NCI-H1417 treated with DMSO at 0.1 percent for 48 hours (cell line): ENCODE measurements at places on chromosomes 7 and 10.

DNA sequence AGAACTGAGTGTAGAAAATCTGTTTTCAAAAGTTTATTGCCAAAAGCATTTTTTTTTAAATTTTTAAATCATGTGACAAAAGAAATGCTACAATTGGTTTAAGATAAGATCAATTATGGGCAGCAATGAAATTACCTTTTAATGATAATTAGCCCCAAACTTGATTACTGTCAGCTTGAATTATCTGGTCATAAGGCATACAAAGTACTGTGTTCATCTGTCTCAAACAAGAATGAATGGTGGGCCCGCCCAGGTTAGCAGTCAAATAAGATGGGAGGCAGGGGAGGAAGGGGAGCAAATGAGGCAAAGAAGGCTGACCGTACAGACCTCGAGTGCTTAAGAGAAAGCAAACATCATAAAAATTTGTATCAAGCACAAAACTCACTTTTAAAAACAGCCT is 68.1 kb downstream of the JAZF1 start:
- no peak for DNase-seq

- DNase-seq = no peak
Observed at GRCh38 chr10:27643301-27643700, 102.3 kb downstream of the MKX start.

DNA sequence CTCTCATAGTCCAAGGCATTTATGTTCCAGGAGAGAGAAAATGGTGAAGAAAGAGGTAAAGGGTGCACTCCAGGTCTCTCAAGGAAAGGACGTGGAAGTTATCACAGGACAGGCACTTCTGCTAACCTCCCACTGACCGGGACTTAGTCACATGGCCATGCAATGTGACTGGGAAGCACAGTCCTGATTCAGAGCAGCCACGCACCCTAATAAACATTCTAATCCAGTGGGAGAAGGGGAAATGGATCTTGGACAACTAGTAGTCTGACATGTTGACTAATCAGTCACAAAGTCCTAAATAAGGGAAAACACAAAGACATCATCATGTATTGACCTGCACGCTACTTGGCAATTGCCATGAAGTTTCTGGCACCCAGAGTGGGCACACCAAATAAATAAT is 417.5 kb upstream of the ZMIZ1 start:
- no peak for DNase-seq

- no peak for DNase-seq
Observed at GRCh38 chr7:106019470-106019820, 56.4 kb downstream of the CDHR3 start.

DNA sequence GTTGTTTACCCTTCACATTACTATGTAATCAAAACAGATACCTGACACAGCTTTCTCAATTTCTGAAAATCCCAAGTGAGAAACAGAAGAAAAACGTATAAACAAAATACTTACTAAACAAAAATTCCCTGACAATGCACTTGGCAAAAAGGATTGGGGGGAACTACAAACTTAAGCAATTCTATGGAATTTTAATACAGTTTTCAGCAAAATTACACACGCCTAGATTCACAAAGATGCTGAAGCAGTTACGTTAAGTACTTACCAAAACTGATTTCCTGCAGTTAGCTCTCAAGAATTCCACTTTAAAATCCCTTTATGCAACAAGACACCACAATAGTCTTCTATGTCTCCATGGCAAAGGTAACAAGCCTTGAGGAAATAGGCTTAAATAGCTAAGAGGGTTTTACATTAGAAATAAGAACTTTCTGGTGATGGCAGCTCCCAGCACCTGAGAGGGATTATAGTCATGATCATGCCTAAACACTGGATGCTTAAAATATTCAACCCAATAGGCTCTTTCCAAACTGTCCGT is 10.8 kb downstream of the TOMM7 start:
- DNase-seq = no peak

DNA sequence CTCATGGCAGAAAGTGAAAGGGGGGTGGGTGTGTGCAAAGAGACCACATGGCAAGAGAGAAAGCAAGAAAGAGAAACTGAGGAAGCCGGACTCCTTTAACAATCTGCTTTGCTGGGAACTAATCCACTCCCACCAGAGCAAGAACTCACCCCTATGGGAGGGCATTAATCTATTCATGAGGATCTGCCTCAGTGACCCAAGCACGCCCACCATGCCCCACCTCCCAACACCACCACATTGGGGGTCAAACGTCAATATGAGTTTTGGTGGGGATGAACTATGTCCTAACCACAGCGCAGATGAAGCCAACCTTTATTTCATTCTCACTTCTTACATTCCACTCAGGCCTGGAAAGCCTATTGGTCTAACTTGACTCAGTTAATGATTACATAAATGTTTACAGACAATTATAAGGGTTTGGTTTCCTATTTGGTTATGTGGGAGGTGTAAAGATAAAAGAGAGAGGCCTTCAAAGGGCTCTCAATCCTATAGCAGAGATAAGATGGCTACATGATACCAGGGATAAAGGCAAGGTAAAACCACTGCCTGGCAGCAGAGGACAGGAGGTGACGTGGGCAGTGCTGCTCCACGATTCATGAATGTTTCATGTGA is 601.8 kb downstream of the PARD3 start:
- no peak for DNase-seq

DNA sequence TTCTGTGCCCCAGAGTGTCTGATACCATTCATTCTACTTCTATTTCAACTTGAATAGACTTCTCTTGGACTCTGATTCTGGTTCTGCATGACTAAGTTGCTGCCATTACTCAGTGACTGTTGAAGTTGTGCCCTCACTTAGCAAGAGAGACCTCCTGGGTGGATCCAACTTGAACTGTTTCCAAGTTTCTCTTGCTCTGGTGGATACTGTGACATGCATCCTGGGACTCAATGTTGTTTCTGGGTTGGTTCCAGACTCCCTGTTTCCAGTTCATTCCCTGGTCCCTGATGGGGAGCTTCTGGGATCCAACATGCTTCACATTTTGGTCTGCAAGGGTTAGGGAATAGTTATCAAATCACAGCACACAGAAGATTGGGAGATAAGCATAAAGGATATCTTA is 26.2 kb upstream of the PRPF18 start:
- no peak for DNase-seq

GRCh38 chr10:92757066-92757710 is 67.4 kb downstream of the HHEX start:
- no peak for DNase-seq

GRCh38 chr10:122207596-122207995 is 63.5 kb upstream of the BTBD16 start:
- no peak for DNase-seq
